Activated CD4-positive, alpha-beta T cell treated with anti-CD3 and anti-CD28 coated beads for 24 hours (primary cell): ENCODE measurements at places on chromosomes 12 and 14.

- DNase-seq, result no peak
Measured at GRCh38 chr12:100718187-100718586, 76.4 kb upstream of the ANO4 start.

GRCh38 chr14:34374998-34375740, 86.9 kb downstream of the SPTSSA start:
- DNase-seq, result no peak

GRCh38 chr12:119949145-119949544, 39.9 kb upstream of the BICDL1 start:
- DNase-seq, result no peak

DNA sequence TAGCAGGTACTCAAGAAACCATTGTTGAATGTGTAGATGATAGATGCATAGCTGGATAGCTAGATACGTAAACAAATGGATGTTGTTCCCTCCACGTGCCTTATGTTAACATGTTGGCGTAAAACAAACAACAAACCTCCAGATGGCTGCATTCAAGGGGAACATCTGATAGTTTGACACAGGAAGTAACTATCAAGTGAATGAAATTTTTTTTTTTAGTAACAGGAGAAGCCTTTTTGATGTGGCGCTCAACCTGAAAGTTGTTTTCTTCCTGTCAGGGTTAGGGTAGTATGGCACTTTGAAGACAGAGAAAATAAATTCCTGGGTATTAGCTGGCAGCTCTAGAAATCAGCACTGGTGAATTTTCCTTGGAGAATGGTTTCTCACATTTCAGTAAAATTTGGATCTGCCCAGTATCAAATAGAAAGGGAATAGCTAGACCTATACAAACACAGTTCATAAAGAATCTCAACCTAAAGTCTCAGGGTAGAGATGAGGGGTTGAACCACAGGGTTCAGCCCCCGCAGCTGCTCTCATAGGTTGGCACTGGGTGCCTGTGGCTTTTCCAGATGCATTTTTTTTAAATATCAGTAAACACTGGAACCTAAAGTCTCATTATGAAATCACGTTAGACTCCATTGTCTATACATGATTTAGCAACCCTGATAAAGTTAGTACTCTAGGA, 18.8 kb upstream of the RAP1B start:
- DNase-seq, result no peak

GRCh38 chr12:20398686-20399085, 30.3 kb downstream of the PDE3A start:
- DNase-seq, result no peak

- no peak for DNase-seq
Measured at GRCh38 chr12:105834496-105834895, 304.3 kb downstream of the NUAK1 start.

DNA sequence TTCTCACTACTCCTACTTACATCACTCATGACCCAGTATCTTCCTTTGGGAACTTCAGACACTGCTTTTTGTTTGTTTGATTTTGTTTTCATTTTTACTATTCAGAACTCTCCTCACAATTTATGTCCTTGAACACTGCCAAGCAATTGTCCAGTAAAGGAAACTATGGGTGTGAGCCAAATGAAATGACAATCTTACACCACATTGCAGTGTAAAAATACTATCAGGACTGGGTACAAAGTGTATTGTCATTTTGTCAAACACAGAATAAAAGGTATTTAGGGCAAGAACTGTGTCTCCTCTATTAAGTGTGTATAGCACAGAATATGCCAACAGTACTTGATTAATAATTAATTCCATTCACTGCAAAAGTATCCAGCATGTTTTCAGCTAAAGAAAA, 199.3 kb downstream of the ALG10B start:
- no peak for DNase-seq

- no peak for DNase-seq
Measured at GRCh38 chr12:70165450-70165849, 77.8 kb upstream of the CNOT2 start.

GRCh38 chr12:2462087-2462486, 332.7 kb upstream of the FKBP4 start:
- DNase-seq, result no peak

GRCh38 chr14:23300687-23301223, 1.9 kb downstream of the PPP1R3E start:
- DNase-seq, result no peak

- no peak for DNase-seq
Measured at GRCh38 chr14:57823015-57823660, 42.8 kb downstream of the SLC35F4 start.

DNA sequence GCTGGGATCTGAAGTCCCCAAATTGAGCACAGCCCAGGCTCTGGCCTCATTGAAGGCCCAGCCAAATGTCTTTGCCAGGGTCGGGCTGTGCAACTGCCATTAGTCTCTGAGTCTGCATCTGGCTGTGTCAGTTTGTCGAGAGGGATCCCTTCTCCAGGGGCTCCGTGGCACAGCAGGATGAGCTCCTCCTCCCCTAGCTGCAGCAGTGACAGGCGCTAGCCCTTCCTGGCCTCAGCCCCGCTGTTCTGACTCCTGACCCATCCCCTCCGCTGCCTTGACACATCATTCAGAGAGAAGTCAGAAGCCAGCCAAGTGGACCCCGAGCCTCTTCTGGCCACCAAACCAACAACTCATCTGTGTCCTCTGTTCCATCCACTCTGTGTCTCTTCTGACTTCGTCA, 188.3 kb downstream of the CALM1 start:
- DNase-seq, result no peak

DNA sequence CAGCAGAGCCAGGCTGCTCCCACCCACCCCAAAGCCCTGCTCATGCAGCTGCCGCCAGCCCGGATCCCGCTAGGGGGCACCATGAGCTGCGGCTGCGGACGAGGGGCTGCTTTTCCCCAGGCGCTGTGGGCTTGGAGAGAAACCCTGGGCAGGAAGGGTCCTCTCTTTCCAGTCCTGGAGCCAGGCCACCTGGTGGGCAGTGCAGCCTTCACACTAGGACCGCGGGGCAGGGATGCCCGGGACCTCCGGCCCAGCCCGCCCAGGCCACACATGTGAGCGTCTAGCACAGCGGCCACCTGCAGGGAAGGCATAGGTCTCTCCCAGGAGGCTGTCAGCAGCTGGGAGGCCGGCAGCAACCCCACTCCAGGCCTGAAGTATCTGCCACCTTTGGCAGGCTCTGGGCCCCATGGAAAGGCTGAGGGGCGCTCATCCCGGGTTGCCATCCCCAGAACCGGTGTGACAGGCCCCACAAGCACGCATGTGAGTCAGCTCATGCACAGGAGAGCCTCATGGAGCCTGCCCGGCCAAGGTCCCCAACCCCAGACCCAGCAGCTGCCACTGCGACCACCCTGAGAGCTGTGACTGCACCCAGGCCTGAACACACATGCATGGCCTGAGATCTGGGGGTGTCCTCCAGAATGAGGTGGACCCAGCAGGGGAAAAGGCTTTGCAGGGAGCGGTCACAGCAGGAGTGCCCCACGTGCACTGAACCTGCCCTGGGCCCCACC, 280.0 kb upstream of the RTL1 start:
- no peak for DNase-seq
